NCI-H510A (cell line): ENCODE measurements at places on chromosomes 5 and 9.

DNA sequence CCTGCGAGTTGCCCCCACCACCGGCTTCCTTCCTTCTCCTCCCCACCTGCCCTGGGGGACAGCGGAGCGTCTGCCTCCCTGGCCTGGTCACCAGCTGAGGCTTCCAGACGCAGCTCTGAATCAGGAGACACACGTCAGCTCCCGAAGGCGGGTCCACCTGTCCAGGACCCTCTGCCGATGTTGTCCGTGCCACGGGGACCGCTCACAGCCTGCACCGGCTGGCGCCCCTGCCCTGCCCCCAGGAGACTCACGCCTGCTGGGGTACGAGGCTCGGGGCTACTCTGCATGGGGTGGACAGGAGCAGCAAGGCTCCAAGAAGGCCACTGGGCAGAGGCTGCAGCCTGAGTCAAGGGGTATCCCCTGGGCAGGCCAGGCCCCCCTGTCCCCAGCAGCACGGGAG lies 1.9 kb upstream of the CCDC187 start:
- DNase-seq = no peak

- no peak for DNase-seq
Observed at GRCh38 chr9:131736431-131736830, 3.4 kb downstream of the RAPGEF1 start.

DNA sequence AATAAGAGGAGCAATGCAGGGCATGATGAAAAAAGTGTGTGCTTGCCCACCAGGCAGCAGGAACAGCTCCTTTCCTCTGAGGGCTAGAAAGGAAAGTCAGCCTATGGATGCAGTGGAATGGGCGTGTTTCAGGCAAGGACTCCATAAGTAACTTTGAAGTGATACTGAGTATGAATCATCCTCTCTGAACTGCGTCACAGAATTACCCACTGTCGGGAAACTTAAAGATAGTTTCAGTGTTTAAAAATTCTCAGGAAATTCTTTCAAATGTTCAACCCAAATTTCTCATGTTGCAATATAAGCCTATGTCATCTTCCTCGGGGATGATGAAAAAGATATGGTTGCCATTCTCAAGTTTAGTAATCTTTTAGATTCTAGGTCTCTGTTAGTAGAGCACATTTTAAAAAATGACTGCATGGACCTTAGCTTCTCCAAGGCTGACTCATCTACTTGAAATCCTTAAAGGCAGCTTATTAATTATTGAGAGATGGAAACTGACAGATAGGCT lies 27.7 kb downstream of the PTCD2 start:
- DNase-seq = no peak

GRCh38 chr5:108730617-108731340 lies 16.9 kb upstream of the FER start:
- DNase-seq = no peak

- DNase-seq = no peak
Observed at GRCh38 chr5:74468421-74468820, 172.1 kb downstream of the ENC1 start.

DNA sequence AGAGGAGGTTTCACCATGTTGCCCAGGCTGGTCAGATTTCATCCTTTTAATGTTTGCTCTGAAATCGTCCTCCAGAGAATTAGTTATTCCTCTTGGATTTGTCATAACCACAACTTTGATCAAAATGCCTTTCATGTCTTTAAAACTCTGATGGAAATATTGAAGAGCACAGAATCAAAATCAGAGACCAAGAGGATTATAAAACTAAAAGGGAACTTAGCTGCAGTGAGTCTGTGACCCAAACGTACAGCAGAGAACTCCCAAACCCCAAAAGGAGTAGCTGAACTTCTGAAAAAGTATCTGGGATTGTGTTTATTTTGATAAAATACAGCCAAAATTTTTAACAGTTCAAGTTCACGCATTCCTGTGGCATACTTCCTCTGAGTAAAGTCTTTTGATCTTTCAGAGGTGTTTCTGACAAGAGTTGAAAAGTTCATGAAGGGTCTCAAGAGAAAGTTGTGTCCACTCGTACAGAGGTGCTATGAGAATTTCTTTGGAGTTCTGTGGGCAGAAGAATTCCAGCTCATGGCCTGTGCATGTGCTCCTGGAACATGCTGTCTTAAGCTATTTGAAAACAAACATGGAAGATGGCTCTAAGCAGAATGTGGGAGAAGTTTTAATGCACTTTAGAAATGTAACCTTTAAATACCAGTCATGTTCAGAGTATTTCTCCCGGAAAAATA lies 124.0 kb downstream of the ESM1 start:
- no peak for DNase-seq

DNA sequence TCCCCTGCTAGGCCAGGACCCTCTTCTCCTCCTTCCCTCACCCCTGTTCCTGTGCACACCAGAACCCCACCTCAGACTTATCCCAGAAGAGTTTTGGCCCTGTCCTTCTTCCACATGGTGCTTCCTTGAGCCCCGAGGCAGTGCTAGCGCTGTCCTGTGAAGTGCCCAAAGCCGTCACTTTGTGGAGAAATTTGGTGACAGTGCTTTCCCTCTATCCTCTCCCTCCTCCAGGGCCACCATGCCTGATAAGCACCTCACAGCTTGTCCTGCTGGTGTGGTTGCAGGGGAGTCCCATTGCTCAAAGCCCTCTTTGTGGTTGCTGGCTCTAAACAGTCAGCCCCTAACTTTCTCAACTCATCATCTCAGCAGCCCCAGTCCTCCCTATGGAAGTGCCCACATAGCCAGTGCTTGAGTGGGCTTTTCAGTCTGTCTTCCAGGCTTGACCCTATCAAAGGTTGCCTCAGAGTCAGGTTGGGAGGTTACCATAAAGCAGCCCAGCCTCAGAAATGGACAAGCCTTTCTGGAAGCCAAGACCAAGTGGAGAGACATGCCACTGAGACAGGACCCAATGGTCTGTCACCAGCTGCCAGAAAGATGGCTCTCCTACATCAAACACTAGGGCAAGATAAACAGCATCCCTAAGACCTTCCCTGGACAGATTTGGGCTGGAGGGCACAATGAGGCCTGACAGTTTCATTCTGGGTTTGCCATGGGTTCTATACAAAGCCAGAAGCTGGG lies 18.0 kb downstream of the IGIP start:
- no peak for DNase-seq

DNA sequence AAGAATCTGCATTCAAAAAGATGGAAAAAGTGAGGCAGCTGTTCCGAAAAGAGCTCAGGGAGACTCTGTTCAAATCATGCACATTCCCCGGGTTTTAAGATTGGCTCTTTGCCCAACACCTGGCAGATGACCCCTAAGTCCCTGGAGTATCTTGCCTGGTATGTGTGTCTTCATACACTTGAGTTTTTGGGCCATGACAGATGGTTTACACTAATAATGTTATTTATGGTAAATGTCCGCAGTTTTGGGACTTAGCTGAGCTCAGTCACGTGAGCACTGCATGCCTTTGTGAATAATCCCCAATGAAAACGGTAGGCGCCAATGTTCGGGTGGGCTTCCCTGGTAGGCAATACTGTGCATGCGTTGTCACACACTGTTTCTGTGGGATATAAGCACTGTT lies 316.1 kb downstream of the PRDM9 start:
- no peak for DNase-seq

DNA sequence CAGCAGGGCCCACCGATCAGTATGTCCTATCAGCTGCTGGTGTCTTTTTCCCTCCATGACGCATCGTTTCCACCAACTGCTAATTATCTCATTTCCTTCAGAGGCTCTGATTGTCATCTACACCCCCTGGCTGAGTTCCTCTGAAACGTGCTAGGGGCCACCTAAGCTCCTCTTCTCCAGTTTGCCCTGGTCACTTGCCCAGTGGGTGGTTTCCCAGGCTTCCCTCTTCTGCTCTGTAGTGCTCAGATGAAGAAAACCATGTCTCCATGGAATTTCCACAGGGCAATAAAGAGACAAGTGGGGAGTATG lies 65.3 kb downstream of the TSTD2 start:
- DNase-seq = no peak

DNA sequence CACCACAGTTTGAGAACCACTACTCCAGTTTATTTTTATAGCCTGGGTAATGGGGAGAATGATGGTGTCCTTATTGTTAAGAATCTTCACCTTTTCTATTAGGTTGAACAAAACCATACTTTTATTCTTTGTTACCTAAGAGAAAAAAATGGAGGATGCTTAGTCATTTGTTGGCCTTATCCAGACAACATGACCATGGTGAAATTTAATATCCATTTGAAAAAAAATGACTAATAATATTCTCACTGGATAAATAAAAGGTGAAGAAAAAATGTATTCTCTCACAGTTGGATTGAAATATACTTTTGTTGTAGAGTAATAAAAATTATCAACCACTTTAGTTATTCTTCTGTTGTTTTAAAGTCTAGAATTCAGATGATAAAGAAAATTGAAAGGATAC lies 5.8 kb upstream of the CCNH start:
- no peak for DNase-seq

DNA sequence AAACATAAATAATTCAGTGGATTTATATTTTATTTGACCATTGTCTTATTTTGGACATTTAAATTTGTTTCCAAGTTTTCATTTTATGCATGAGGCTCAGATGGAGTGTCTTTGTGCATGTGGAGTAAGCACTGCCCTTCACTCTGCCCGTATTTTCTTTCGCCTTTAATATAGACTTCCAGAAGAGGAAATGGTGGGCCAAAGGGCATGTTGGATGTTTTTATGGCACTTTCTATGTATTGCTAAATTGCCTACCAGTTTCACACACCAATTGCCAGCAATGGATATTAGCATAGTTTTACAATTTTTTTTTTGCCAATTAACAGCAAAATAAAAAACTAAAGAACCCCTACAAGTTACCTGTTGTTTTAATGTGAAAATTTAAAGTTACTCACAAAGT lies 38.4 kb downstream of the ZSWIM6 start:
- DNase-seq = no peak

GRCh38 chr5:158135682-158136179 lies 276.8 kb upstream of the CLINT1 start:
- DNase-seq = no peak
